ENCODE measurements at places on chromosomes 6 and 20.

DNA sequence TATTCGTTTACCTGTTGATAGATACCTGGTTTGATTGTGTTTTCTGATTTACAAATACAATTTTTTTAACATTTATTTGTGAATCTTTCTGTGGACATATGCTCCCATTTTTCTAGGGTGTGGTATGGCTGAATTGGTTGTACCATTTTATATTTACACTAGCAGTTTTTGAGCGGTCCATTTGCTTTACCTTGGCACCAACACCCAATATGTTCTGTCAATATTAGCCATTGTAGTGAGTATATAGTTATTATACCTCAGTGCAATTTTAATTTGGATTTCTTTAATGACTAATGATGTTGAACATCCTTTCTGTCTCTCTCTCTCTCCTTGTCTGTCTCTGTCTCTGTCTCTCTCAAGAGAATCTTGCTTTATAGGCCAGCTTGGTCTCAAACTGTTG, 278.5 kb downstream of the CDKAL1 start:
- DNase-seq = no peak

- DNase-seq = no peak
Observed at GRCh38 chr6:2857580-2858337, 16.1 kb upstream of the SERPINB1 start.

DNA sequence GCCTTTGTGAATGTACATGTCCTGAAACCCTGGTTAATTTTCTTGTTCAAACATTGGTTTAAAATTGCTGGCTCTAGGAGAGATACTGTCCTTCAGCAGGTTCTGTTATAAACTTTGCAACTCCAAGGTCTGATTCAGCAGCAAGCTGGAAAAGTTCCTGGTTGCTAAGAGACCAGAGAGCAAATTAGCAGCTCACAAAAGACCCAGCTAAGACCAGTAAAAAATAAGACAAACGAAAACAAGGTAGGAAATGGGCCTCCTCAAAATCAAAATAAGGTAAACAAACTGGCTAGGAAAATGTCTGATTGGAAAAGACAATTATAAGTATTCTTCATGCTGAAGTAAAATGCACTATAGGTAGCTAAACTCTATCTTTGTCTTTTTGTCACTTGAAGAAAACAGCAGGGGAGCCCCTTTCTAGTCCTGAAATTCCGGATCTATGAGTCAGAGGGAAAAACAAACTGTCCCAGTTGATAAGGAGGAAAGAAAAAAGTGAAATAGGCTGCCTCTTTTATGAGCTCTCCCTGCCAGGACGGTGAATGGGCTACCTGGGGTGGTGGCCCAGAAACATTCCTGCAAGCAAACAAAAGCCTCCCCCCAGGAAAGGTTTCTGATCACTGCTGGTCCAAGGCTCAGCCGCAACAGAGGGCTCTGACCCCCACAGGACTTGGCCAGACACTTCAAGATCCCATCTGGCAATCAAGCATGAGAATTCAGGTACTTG, 41.6 kb downstream of the UNC5CL start:
- DNase-seq = no peak

- no peak for DNase-seq
Observed at GRCh38 chr6:113050010-113050858, 703.1 kb downstream of the RFPL4B start.

DNA sequence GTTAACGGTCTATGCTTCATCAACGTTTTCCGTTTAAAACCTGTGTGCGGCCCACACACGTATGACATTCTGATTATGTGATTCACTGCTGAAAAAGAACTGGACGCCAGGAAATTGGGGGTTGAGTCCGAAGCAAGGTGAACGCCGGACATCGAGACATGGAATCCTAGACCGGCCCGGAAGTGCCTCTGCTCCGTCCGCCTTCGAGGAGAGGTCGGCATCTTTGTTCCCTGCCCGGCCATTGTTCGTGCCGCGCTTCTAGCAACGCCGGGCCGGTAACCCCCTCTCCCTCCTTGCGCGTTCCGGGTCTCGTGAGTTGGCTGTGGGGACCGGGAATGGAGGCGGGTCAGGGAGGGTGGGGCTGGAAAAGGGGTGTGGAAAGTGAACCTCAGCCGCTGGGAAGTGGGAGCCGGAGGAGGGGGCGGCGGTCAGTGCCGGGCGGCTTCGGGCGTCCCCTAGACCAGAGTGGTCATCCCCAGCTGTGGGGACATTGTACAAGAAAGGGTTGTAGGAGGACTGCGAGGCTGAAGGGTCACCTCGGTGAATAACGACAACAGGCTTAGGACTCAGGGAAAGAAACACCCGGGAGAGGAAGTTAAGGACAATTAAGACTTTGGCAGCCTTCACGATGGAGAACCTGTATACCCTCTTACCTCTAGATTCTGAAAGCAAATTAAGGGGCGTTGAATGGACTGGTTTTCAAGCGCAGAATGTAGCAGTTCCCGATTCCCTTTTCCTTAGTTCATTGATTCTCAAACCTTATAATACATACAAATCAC, at the start of gene ZSCAN9:
TSS of gene ZSCAN9 (plus strand) at position 220 of the 779 bp plus-strand sequence. CDS start 1,810 bp downstream, outside the sequence.
- DNase-seq = no peak

GRCh38 chr20:44355498-44356352, at the start of gene HNF4A:
Gene HNF4A, plus strand, starts transcription at chr20:44355699. Its CDS starts 106 bp downstream, at chr20:44355805.
- DNase-seq = no peak

GRCh38 chr6:140027219-140027618, 652.8 kb upstream of the CITED2 start:
- DNase-seq = no peak

GRCh38 chr6:154125421-154125820, 86.4 kb downstream of the OPRM1 start:
- no peak for DNase-seq

- no peak for DNase-seq
Observed at GRCh38 chr6:55892749-55893357, 17.5 kb upstream of the BMP5 start.

GRCh38 chr6:103193413-103193812, 1666.3 kb downstream of the HACE1 start:
- no peak for DNase-seq

DNA sequence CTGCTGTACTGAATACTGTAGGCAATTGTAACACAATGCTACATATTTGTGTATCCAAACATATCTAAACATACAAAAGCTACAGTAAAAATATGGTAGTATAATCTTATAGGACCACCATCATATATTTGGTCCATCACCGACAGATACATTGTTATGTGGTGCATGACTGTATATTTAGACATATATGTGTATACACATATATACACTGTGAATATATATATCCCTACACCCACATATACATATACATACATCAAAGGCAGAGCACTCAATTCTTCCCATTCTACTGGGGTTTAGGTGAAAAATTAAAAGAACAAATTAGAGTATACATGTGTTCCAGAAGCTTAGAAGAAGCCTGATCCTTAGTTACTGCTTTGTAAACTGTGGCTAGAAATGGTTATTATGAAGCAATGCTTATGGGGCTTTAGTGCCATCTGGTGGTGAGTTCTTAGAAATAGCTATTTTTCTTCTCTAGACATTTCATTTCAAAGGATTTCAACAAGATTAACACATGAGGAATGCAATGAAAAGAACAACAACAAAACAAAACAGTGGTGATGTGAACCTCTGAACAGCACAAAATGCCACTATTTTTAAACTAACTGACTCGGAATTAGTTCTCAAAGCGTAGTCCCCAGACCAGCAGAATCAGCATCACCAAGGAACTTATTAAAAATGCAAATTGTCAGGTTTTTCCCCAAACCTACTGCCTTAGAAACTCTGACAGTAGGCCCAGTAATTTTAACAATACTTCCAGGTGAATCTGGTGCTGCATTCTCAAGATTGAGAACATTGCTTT, 38.0 kb downstream of the PKHD1 start:
- no peak for DNase-seq

- no peak for DNase-seq
Observed at GRCh38 chr6:36742146-36742545, 44.5 kb downstream of the RAB44 start.

DNA sequence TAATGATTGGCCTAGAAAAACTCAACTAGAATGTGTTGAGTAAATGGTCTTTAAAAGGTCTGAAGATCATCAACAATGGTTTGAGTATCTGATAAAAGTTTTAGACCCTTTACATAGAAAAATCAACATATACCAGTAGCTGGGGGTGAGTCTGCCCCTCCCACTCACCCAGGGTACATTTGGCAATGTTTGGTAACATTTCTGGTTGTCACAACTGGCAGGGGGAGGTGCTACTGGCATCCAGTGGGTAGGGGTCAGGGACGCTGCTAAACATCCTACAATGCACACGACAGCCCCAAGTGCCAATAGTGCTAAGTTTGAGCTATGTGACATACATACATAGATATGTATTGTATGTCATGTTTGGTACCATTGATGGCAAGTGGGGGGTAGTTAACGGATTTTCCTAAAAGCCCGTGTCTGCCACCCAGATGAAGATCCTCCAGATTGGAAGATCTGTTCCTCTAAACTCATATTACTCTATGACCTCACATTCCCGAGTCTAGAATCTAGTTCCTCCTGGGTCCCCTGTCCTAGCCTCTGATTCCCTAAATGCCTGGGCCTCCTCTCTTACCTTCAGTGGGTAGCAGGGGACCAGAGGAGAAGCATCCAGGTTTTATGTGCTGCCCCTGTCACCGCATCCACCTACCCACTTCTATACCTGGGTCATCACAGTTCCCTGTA, 2.5 kb upstream of the MMP9 start:
- no peak for DNase-seq

GRCh38 chr6:13769034-13769654, 45.2 kb downstream of the MCUR1 start:
- DNase-seq = no peak

DNA sequence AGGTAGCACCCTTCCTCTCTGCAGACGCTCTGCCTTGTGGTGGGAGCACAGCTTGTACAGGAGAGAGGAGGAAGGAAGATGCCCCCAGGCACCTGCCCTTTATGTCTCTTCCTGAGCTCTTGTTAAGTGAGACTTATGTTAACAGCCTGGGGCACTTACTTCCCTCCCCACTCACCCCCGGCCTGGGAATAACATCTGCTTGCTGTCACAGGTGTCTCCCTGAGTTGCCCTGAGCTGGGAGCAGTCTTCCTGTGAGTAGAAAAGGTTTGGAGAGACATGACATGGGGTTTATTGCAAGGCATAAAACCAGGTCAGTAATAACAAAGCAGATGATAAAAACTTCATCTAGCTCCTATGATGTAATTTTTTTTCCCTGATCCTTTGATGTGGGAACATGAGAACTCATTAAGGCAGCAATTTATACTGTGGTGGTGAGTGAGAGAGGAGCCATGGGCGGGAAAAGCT, 1.9 kb downstream of the SSTR4 start:
- DNase-seq = no peak

GRCh38 chr20:25300496-25301170, 52.7 kb downstream of the PYGB start:
- no peak for DNase-seq

DNA sequence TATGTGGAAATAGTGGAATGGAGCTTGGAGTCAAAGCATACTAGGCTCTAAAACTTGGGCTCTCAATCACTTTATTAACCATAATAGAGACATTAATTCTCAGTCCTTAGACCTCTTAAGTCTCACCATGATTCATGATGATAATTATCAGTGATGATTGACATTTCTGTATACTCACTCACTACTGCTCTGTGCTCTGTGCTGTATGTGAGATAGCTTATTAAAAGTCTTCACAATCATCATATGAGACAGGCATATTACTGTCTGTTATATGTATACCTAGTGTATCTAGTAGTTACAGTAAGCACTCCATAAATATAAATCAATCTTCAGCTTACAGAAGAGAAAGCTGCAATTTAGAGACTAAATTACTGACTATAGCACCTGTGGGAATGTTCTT, 236.0 kb upstream of the JAG1 start:
- DNase-seq = no peak

- no peak for DNase-seq
Observed at GRCh38 chr6:54156650-54157250, 45.5 kb downstream of the MLIP start.

DNA sequence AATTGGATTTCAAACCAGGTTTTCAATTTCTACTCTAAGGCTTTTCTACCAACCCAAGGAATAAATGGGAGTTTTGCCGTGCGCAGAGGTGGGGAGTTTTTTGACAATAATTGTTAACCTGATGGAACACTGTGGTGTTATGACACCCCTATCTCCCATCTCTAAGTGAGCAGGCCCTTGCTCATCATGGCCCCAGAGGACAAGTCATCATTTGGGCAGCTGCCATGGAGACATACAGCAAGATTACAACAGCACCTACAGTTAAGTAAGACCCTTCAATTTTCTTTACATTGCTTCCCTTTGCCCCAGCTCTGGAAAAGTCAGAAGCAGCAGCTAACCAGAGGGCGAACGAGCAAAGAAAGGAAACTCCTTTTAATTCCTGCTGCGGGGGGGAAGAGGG, 54.3 kb downstream of the ADGRF5 start:
- DNase-seq = no peak

GRCh38 chr6:41724228-41724580, 11.2 kb downstream of the TFEB start:
- no peak for DNase-seq

DNA sequence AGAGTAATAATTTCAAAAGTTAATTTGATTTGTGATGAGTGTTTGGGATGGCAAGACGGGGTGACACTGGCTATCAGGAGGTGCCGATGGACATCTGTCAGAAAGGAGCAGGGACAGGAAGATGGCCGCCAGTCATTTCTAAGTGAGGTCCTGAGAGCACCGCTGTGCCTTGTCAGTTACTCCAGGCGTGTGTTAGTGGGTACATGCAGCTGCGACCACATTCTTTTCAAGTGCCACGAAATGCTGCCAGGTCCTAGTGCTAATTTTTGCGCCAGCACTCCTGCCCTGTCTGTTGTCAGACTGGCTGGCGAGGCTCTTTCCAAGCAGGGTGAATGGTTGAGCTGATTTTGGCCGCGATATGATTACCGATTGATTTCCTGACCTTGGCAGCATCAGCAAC, 64.6 kb upstream of the INSM1 start:
- no peak for DNase-seq

- no peak for DNase-seq
Observed at GRCh38 chr20:61789329-61789728, 276.4 kb downstream of the TAF4 start.

DNA sequence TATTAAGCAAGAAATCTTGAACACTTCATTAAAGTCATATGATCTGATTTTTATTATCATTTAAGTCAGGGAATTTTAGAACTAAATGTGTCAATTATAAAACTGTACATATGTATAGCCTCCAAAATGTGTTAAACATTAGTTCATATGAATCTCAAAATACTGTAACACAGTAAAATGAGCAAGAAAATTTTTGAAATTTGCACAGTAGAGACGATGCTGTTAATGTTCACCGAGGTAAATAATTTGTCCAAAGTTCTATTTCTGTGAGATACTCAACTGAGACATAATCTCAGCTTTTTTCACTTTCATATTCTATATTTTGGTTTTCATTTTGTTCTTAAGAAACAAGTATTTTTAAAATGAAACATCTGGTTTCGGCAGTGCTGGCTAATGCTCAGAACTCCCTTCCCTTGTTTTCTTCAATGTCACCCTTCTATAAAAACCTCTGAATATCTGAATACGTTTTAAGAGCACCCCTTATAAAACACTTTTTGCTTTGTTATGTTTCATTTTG, 353.1 kb downstream of the LAMA2 start:
- no peak for DNase-seq

GRCh38 chr20:47350691-47351545, 5.6 kb downstream of the ZMYND8 start:
- DNase-seq = no peak

All from stimulated activated CD8-positive, alpha-beta memory T cell treated with anti-CD3 and anti-CD28 coated beads, Interleukin-12 subunit alpha, Interleukin-12 subunit beta, amount 100 ng/mL, for 1 hour (primary cell).